Keratinocyte (primary cell): ENCODE measurements at places on chromosomes 12 and 14.

GRCh38 chr12:92331383-92331782, 185.7 kb upstream of the BTG1 start:
- H3K4me3 ChIP-seq = no peak overlapping the region
- no peaks in the 10 kb centered on the region for H3K4me1 ChIP-seq
- no peak overlapping the region for H3K27ac ChIP-seq

GRCh38 chr12:57716305-57716704, 22.2 kb downstream of the AGAP2 start:
- H3K36me3 ChIP-seq = peaks cover 9% of the 10 kb centered on the region
- no peak overlapping the region for H3K4me3 ChIP-seq
- no peak for DNase-seq
- H3K4me1 ChIP-seq = no peaks in the 10 kb centered on the region
- no peak overlapping the region for H3K27ac ChIP-seq
- H3K27me3 ChIP-seq = no peaks in the 10 kb centered on the region

- H3K36me3 ChIP-seq = no peaks in the 10 kb centered on the region
- H3K27me3 ChIP-seq = no peaks in the 10 kb centered on the region
- H3K27ac ChIP-seq = no peak overlapping the region
- no peak overlapping the region for H3K4me3 ChIP-seq
- H3K4me1 ChIP-seq = no peaks in the 10 kb centered on the region
Observed at GRCh38 chr14:33754261-33754660, 196.6 kb downstream of the EGLN3 start.

- H3K4me1 ChIP-seq = no peaks in the 10 kb centered on the region
- H3K27me3 ChIP-seq = no peaks in the 10 kb centered on the region
- H3K36me3 ChIP-seq = no peaks in the 10 kb centered on the region
Observed at GRCh38 chr14:92670160-92670559, 78.3 kb downstream of the LGMN start.

- H3K36me3 ChIP-seq = no peaks in the 10 kb centered on the region
- H3K4me1 ChIP-seq = peaks cover 4% of the 10 kb centered on the region
- H3K4me3 ChIP-seq = no peak overlapping the region
Observed at GRCh38 chr12:85275374-85275773, 4.6 kb upstream of the ALX1 start.

DNA sequence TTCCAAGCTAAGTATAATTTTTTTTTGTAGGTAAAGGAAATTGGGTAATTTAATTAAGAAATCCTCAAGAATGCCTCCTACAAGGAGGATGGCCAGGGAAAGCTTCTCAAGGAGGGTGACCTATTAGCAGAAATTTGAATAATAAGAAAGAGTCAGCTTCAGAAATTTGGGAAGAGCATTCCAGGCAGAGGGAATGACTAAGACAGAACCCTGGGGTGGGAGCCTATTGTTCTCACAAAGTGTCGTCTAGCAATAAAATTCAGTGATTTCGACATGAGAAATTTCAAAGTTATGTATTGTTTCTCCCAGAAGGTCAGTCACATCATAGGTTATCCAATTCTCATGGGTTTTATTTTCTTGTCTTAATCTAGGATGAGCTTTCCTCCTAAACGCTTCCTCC, 1168.4 kb downstream of the AACS start:
- no peak for DNase-seq
- no peak overlapping the region for H3K4me3 ChIP-seq
- H3K27ac ChIP-seq = no peak overlapping the region
- no peaks in the 10 kb centered on the region for H3K36me3 ChIP-seq
- H3K27me3 ChIP-seq = no peaks in the 10 kb centered on the region
